Fibroblast of the conjunctiva (primary cell): ENCODE measurements at places on chromosomes 1 and 21.

DNA sequence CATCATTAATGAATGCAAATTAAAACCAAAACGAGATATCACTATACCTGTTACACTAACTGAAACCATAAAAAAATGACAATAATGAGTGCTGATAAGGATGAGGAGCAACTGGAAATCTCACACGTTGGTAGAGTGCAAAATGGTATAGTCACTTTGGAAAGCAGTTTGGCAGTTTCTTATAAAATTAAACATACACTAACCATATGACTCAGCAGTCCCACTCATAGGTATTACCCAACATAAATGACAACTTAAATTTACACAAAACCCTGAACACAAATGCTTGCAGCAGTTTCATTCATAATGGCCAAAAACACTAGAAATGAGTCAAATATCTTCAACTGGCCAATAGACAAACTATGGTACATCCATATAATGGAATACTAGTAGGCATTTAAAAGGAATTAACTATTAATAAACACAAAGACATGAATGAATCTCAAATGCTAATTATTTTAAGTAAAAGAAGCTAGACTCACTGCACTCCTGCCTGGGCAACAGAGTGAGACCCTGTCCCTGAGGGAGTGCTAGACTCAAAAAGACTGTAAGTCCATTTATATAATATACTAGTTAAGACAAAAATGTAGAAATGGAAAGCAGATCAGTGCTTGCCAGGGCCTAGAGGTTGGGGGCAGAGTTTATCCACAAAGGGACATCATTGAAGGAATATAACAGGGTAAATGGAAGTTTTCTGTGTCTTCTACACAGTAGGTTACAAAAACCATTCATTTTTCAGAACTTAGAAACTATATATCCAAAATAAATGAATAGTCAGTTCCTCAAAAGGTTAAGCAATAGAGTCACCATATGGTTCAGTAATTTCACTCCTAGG, 77.4 kb downstream of the EIF4G3 start:
- no peak for DNase-seq

- no peak for DNase-seq
These were observed 122.1 kb downstream of the UCK2 start for GRCh38 chr1:165949335-165950130.

DNA sequence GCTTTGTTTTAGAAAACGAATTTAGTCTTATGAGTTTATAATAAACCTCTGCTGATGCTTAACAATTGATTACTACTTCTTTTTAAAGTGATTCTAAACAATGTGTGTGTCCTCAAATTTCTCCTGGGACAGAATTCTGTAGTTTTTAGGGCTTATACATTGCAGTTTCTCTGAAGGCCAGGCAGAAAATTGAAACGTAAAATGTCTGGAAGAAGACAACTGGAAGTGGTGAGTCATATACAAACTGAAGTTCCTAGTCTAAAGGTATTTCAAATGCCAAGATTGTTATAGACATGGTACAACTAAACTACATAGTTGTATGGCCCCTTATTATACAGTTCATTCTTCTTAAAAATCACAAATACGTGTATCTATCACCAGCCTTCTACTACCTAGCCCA, 30.5 kb upstream of the RC3H1 start:
- no peak for DNase-seq

- no peak for DNase-seq
These were observed 306.3 kb downstream of the LMX1A start for GRCh38 chr1:165050246-165050645.

DNA sequence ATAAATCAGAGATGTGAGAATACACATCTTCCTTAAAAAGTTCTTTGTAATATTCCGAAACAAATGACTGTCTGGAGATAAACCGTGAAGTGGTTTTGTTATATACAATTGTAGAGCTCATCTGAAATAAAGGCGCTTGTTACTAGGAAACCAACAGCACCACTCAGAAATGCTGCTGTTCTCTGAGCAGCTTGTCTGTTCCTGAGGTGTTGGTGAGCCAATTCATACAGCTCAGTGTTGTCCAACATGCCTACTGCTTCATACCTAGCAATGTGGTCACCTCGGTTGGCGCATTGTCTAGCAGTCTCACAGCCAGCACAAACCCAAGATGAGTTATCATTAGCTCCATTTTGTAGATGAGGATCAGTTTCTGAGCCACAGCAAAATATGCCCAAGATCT, 44.4 kb downstream of the GFI1 start:
- no peak for DNase-seq

- DNase-seq: no peak
These were observed 33.6 kb downstream of the PGBD5 start for GRCh38 chr1:230392536-230392909.

DNA sequence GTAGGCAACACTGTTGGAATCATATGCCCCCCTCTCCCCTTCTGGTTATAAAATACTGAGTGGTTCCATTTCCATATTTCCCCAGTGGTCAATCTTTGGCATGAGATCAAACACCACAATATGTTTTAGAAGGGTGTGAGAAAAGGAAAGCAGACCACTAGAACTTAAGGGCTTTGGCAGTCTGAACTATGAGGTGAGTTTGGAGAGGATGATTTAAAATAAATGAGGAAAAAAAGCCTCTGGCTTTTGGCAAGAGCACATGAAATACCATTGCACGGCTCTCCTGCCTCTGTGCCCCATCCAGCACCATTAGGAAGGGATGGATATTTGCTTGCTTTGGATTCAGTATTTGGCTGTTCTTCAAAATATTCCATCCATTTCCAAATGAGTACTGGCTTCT, 339.5 kb upstream of the C1orf87 start:
- no peak for DNase-seq

DNA sequence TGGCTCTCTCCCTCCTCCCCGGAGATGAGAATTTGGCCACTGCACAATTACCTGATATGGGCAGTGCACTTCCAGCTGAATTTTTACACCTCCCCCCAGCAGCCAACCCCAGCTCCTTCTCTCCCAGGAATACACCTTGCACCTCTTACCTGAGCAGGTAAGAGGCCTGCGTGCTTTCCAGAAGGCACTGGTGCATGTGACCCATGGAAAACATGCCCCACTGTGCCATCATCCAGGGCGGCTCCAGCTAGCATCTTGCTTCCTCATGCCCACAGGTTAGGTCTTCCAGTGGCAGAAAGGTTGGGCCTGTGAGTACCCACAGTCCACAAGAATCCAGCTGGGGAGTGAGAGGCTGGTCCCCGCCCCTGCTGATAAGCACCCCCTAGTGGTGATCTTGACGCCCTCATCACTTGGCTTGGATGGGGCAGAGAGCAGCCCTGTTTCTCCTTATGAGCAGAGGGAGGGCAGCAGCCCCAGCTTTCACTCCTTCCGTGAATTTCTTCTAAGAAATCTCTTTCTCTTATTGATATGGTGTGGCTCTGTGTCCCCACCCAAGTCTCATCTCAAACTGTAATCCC, 57.8 kb downstream of the EDARADD start:
- DNase-seq: no peak

DNA sequence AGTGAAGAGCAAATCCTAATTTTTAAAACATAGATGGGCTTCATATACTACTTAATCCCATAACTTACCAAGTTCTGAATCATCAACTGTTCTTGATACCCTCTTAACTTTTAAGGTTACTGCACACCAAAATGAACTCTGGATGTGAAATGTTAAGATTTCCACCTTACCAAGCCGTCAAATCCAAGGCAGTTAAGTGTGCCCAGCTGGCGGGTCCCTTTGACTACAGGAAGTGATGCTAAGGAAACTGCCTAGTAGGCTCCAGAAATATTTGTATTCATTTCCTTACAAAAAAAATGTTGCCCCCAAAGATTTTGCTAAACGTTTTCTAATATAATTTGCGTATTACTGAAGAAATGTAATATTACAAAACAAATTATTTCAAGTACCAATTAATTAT, 10.7 kb downstream of the NRIP1 start:
- no peak for DNase-seq

DNA sequence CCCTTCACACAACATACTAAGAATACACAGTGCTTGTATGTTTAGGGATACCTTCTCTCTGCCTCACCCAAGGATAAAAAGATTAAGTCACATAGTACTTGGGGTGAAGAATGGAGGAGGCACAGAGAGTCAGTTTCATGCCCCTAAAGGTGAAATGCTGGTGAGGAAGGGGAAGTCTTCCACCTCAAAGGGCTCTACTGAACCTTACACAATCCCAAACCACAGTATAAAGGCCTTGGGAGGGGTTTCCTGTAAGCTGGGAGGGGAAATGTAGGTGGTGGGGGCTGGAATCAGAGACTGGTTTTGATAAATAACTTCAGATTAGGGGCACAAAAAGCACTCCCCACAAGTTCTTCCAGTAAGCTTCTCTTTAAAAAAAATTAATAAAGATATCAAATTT, 3.5 kb downstream of the MINDY1 start:
- no peak for DNase-seq

- no peak for DNase-seq
These were observed 70.4 kb downstream of the ACTL8 start for GRCh38 chr1:17825273-17826164.

- DNase-seq: no peak
These were observed 182.9 kb downstream of the OMA1 start for GRCh38 chr1:58363585-58363984.

DNA sequence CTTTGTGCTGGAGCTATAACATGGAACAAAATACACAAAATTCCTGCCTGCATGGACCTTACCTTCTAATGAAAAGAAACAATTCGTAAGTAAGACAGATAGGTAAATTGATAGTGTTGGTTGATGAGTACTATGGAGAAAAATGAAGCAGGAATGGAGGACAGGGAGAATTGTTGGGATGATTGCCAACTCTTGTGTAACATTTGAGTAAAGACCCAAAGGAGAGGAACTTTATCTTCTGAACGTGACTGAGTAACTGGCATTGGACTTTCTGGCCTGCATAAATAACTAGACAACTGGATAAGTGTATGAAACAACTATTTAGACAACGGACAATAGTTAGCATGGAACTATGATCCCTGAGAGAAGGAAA, 6.8 kb upstream of the EFCAB14 start:
- no peak for DNase-seq

- no peak for DNase-seq
These were observed 16.6 kb upstream of the CCDC27 start for GRCh38 chr1:3735688-3736087.

- DNase-seq: no peak
These were observed 56.9 kb downstream of the LYST start for GRCh38 chr1:235809688-235810397.

DNA sequence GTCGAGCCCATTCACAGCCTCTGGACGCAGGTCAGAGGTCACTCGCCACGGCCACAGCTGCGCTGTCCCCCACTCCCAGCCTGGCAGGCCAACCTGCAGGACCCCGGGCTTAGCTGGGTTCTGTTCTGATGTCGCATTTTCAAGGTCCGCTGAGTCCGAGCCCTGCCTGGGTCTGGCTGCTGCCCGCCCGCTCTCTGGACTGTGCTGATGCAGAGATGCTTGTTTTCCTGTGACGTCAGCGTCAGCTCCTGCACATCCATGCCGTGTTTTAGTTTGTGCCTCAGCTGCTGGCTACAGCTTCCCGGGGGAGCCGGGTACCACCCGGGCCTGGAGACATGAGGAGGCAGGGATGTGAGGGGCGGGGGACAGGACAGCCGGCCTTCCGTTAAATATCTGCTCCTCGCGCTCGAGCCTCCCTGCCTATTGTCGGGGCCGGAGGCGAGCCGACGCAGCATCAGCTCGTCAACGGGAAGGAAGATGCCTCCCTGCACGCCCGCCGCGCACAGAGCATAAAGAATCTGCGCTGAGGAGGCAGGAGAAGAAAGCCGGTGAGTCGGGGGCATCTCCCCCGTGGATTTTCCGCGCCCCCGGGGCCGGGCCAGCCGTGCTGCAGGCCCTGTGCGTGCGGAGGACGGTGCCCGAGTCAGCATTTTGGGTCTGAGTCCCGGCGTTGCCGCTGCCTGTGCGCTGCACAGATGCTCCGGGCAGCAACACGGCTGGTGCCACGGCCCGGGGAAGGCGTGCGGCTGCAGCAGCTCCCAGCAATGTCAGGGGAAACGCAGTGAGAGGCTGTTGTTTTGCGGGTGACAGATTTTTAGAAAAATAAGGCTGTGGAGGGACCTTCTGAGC, 23.4 kb downstream of the PRKCZ start:
- peak; percentile 17 for DNase-seq

DNA sequence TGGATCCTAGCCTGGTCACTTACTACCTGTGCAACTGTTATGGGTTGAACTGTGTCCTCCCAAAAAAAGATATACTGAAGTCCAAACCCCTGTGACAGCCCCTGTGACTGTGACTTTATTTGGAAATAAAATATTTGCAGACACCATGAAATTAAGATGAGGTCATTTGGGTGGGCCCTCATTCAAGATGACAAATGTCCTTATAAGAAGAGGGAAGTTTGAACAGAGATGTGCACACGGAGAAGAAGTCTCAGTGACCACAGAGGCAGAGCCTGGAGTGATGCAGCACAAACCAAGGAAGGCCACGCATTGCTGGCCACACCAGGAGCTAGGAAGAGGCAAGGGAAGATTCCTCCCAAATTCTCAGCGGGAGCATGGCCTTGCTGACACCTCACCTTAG, 249.7 kb upstream of the RUNX1 start:
- no peak for DNase-seq

GRCh38 chr21:20760221-20760620, 238.0 kb upstream of the NCAM2 start:
- no peak for DNase-seq

GRCh38 chr21:29196670-29197191, 66.3 kb downstream of the MAP3K7CL start:
- DNase-seq: no peak

DNA sequence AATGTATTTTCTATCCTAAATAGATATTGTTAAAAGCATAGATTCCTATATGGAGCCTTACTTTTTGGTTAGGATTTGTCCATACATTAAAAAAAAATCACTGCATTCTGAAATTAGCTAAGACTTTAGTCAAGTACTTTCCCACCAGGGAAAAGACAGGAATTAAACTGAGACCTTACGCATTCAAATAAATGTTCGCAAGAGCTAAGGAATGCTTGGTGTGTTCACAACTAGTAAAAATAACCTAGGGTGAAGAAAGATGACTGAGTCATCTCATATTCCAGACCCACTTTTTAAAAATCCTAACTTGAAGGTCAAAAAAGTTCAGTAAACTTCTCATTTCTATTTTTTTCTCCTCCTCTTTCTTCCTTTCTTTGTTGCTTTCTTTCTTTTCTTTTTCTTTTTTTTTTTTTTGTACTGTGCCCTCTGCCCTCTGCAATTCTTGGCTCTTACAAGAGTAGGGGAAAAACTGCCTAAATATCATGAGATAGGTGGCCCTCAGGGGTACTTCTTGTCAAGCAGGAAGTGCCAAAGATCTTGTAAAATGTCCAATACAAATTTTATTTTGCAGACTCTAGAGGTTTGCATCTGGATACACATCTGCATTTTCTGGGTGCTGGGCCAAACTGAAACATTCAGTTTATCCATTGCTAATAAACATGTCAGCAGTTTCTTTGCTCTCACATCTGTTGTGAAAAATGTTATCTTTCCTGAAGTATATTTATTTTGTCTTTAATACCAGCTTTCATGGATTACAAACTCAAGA, 121.4 kb upstream of the GORAB start:
- DNase-seq: peak; percentile 62
